ENCODE measurements at places on chromosomes 2 and 18.
A peak's percentile ranks its signal among the peaks of the same experiment; 100 is the strongest.

- no peak for DNase-seq
Measured at GRCh38 chr2:28175028-28175427, 217.6 kb upstream of the FOSL2 start.

GRCh38 chr18:79523206-79523735, 127.5 kb downstream of the NFATC1 start:
- peak; percentile 87 for DNase-seq

- DNase-seq = no peak
Measured at GRCh38 chr2:133992454-133992853, 261.4 kb upstream of the MGAT5 start.

- peak; percentile 58 for DNase-seq
Measured at GRCh38 chr2:127671557-127672302, 3.6 kb downstream of the LIMS2 start.

DNA sequence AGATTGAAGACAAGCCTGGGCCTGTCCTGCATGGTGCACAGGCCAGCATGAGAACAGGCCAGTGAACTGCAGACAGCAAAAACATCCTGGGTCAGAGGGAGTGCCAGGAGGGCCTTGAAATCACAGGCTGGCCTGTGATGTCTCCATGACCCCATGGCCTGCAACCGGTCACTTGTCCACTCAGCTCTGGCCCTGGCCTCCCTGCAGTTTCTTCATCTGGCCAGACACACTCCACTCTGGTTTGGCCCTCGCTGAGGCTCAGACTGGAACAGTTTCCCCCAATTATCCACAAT, 12.6 kb downstream of the CYRIA start:
- DNase-seq = no peak

GRCh38 chr2:6353669-6354068, 512.0 kb downstream of the CMPK2 start:
- DNase-seq = no peak

DNA sequence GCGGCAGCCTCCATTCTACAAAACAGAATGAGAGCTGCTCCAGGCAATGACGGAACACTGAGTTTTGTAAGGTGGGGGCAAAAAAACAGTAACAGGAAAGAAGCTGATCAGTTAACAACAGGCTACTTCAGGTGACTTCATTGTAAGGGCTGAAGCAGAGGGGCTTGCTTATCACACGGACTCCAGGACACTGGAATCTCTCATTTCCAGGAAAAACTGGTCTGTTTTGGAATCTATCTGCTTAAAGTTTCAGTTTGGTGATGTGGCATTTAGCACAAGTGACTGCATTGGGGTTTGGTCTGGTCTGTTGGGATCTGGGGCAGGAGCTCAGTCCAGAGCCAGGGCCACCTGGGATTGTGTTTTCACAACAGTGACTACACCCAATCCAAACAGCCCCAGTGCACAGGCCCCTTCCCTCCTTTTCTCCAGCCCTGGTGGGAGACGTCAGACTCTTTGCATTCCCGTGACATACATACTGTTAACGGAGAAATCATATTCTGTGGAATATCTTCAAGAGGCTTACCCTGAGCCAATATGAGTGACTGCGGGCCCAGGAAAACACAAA, 14.1 kb downstream of the AMER3 start:
- no peak for DNase-seq

DNA sequence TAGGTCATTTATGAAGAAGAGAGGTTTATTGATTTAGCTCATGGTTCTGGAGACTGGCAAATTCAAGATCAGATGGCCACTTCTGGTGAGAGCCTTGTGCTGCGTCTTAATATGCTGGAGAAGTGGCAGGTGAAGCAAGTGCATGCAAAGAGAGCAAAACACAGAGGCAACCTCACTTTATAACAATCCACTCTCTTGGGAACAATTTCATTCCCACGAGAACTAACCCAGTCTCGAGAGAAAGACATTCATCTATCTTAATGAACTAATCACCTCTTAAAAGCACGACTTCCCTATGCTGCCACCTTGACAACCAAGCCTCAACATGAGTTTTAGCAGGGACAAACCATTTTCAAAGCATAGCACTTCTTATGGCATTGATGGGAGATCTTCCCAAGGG, 186.5 kb upstream of the RASGRP3 start:
- no peak for DNase-seq

- DNase-seq = no peak
Measured at GRCh38 chr2:161763153-161763552, 138.9 kb downstream of the SLC4A10 start.

DNA sequence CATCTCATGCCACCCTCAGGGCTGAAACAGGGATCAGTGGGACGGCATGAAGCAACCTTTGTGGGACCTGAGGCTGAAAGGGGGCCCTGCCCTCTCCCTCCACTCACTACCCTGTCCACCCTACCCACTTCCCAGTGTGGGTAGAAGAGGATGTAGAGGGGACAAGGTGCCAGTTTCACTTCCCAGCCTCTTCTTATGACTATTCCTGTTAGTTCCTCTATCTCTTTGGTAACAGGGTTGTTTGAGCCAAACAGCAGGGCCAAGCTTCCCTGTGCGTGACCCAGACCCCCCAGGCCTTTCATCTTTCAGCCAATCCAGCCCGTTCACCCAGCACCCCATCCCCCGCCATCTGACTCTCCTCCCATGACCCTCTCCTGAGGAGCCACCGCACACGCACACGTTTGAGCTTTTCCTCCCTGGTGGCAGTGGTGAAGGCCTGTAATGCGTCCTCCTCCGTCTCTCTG, 82.3 kb downstream of the STPG4 start:
- no peak for DNase-seq

GRCh38 chr2:39320162-39320561, 76.4 kb upstream of the CDKL4 start:
- no peak for DNase-seq

DNA sequence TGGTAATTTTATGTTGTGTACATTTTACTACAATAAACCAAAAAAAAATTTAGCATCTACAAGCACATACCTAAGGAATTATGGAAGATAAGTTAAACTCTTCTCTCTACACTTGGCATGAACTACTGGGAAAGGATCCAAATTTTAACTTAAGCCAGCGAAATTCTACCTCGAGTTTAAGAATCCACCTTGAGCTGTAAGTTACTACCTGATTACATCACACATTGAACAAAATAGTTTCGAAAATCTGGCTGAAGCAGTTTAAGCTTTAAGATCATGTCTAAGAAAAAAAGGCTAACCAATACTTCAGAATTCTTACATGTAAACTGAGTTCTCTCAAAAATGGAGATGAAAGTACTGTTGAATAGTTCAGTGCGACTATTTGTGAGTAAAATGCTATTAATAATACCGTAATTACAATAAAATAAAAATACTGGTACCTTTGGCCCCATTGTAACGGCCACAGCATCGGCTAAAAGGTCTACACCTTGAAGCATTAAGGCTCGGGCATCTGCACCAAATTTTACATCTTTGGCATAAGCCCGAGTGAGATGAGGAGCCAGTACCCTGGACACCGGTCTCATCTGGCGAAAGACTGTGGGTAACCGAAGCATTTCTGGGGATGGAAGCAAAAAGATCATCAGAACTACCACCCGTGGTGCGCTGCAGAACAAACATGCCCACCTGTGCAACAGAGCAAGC, 1.3 kb downstream of the HSPD1 start:
- no peak for DNase-seq

DNA sequence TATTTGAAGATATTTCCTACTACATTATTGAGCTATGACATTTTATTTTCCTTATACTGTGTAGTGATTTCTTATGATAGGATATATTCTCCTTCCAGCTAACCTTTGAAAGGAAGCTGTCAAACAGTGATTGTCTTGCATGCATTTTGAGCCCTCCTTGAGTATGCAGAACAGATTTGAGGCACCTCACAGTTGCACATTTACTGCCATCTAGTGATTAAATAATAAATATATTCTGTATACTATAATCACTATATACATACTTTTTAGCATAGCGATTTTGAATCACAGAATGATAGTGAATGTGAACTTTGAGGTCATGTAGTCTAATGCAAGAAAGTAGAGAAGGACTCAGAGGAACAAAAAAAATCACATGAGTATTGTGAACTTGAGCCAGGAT, 268.4 kb upstream of the CDH19 start:
- DNase-seq = no peak

DNA sequence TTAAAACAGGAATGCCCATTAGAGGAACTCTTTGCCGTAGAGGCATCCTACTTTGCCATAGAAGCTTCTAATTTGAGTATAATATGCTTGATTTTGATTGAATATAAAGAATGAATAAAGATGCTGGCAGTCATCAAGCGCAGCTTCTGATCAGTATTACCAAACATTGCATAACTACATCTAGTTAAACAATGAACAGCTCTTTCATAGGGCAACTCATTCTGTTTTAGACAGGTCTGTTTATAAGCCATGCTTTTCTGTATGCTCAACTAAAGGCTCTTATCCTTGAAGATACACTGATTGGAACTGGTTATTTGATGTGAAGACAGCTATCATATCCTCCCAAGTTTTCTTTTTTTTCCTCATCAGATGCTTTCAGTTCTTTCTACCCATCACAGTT, 122.6 kb upstream of the FAM117B start:
- no peak for DNase-seq

GRCh38 chr18:79365701-79366100, 30.0 kb upstream of the NFATC1 start:
- DNase-seq = no peak

DNA sequence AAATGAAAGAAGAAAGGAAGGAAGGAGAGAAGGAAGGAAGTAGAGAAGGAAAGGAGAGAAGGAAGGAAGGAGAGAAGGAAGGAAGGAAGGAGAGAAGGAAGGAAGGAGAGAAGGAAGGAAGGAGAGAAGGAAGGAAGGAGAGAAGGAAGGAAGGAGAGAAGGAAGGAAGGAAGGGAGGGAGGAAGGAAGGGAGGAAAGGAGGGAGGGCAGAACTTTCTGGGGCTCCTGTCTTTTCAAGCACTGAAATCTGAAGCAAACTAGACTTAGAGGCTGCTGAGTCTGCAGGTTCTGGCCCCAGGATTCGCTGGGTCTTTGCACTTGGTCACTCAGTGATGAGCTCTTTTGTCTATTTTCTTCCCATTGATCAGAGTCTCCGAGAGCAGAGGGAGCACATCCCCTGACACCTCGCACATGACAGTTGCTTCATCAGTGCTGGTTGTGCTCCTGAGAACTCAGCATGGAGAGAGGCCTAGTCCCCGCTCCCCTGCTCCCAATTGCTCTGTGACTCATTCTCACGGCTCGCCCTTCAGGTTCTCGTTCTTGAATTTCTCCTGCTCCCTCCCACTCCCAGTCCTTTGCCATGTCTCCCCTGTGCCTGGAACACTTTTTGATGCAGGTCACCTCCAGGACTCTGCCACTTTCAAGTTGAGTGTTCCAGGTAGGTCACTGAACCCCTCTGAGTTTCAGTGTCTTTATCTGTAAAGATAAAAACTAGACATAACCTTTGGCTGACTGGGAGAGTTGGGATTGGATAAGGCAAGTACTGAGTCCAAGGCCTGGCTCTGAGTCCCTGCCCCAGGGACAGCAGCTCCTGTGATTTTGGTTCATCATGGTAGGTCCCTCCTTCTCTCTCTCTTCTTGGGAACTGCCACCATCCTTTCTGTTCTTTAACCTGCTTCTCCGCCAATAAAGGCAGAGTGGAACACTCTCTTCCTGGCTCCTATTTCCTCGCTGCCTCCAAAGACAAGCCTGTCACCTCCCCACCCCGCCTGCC, 55.2 kb downstream of the TNP1 start:
- DNase-seq = no peak

- no peak for DNase-seq
Measured at GRCh38 chr2:157375384-157375783, 49.8 kb upstream of the ERMN start.

- DNase-seq = no peak
Measured at GRCh38 chr2:9234680-9235146, 28.1 kb downstream of the ASAP2 start.

DNA sequence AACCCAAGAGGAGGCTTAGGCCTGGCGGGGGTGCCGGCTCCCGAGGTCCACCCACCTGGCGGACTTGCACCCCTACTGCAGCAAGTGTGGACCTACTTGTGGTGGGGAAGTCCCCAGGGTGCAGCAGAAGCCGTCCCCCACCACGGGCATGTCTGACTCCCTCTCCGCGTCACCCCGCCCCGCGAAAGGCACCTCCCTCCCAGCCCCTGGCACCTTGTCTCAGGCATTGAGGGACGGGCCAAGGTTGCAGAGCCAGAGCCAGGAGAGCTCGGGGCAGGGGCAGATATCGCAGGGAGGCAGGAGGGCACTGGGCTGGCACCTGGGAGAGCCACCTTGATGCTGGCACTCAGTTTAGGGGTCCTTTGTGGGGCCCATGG, 19.0 kb downstream of the CROCC2 start:
- DNase-seq = peak; percentile 63

Data from activated effector memory CD4-positive, alpha-beta T cell treated with anti-CD3 and anti-CD28 coated beads, Interleukin-2, amount 50 U/mL, for 16 hours (primary cell).